ENCODE measurements at places on chromosomes 6 and 20.

GRCh38 chr6:116019428-116019827 is 41.3 kb downstream of the FRK start:
- no peak for DNase-seq

DNA sequence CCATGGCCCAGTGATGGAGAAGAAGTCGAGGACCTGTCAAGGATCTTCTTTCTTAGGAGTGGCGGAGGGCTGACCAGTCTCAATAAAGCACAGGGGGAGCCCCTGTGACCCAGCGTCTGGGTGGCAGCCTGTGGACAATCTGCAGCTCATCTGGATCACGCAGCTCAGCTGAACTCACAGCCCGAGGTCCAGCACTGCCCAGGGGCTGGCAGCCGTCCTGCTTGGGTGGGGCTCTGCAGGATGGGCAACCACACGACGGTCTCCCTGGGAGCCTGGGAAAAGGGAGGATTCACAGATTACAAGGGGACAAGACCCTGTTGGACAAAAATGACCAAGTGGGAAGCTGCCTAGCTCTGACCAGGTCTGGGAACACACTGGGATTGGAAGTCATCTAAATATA is 110.8 kb downstream of the MYLK4 start:
- DNase-seq, result no peak

DNA sequence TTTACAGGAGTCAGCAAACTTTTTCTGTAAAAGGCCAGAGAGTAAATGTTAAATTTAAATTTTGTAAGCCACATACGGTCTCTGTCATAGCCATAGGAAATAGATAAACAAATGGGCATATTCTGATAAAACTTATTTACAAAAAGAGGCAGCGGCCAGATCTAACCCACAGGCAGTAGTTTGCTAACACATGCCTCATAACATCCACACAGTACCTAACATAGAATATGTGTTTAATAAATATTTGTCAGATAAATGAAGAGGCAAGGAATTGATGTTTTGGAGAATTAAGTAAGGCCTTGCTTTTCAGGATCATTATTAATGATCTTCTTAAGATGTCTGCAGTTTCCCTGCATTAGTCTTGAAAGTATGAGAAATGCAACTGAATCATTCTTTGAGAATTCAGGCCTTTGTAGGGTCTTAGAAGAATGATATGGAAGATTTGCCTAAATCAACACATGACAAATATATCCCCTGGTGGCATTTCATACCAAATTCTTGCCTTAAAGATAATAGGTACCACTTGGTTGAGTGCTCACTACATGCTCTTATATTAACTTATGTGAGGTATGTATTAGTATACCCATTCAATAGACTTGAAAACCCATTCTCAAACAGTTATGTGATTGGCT is 39.3 kb upstream of the TRAM2 start:
- DNase-seq, result no peak

DNA sequence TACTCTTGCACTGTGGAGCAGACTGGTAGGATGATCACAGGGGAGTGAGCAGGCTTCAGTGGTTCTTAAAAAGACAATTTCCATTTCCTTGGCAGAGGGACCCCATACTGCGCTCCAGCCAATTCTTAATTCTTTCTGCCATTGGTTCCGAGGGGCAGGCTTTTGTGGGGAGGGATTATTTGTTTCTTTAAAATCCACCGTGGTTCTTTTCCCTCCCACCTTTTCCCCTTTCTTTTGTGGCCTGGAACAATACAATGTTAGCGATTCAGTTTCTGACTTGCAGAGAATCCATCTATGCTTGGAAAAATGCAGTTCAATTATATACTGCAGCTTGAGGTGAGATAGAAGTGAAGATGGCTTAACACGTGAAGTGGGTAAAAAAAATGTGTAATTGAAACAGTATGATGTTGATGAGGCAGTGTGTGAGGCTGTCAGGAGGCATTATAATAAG is 379.0 kb upstream of the FLRT3 start:
- DNase-seq, result no peak

DNA sequence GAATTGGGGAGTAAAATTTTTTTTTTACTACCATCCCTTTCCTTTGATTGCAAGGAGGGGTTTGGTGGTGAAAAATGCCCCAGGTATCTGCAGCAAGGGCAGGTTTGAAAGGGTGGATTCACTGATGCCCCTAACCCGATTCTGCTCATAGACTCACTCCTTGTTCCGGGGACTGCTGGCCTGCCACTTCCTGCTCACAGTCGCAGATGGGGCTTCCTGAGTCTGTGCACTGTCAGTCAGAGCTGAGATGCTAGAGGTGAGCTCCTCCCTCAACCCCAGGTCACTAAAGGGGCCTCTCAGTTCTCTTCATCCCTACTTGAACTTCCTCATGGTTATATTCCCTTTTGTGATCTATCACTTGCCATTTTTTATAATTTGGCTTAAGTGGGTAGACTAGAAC is 357.9 kb downstream of the FARS2 start:
- DNase-seq, result peak; percentile 2

DNA sequence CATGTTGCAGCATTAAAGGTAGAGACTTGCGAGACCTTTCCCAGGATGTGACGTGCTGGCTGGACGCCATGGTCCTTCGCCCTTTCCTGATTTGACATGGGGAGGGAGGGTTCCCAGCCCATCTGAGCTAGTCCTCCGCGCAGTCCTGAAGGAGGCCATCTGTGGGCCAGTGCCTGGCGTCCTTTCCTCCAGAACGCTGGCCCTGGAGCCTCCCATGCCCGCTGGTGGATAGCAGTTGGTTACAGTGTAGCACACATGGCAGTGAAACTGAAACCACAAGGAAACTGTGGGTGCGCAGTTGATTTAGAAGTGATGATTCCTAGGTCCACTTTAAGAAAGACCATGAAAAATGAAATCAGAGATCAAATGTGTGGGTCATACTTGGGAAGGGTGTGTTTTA is 193.7 kb downstream of the CDH4 start:
- no peak for DNase-seq

DNA sequence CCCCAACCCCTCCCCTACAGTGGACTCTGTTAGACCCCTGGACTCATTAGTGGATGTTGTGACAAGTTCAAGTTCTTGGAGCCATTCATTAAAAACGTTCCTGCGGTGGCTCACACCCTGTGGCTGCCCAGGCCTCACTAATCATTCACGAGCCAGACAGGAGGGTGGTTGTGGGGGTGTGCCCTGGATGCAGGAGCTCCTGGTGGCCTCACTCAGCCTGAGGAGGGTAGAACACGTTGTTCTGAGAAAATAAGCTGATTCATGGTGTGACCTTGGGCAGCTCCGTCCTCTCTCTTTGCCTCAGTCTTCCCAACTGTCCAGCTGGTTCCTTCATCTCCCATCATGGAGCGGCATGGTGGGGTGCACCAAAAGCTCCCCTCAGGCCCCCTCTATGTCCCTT is 16.7 kb downstream of the SLC13A3 start:
- no peak for DNase-seq

DNA sequence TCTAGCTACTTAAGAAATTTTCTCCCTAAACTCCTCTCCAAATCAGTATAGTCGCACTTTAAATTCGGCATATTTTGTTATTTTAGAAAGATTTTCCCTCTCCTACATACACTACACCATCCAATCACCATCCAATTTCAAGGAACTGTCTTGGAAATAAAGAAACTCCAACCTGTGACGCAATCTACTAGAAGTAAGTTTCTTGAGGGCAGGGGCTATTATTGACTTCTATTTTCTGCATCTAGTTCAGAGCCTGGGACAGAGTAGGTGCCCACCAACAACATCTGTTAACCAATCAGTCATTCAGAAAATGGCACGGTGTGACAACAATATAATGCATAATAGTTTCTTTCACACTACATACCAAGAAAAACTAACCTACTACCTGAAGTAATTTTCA is 3.6 kb downstream of the ATG5 start:
- DNase-seq, result no peak

- no peak for DNase-seq
Measured at GRCh38 chr20:39645131-39645530, 683.0 kb downstream of the DHX35 start.
